ENCODE measurements at places on chromosomes 7 and 10. TPM values are rescaled to one million over a fixed set of nuclear protein-coding genes. Genes with fewer than 3 reads are reported as not detected.

- DNase-seq: no peak
These were observed 67.4 kb upstream of the LRRC4 start for GRCh38 chr7:128098629-128099028.

GRCh38 chr10:13984647-13985155 is 346.0 kb downstream of the FRMD4A start:
- no peak for DNase-seq

GRCh38 chr7:28316489-28316888 is 95.8 kb upstream of the CREB5 start:
- no peak for DNase-seq

DNA sequence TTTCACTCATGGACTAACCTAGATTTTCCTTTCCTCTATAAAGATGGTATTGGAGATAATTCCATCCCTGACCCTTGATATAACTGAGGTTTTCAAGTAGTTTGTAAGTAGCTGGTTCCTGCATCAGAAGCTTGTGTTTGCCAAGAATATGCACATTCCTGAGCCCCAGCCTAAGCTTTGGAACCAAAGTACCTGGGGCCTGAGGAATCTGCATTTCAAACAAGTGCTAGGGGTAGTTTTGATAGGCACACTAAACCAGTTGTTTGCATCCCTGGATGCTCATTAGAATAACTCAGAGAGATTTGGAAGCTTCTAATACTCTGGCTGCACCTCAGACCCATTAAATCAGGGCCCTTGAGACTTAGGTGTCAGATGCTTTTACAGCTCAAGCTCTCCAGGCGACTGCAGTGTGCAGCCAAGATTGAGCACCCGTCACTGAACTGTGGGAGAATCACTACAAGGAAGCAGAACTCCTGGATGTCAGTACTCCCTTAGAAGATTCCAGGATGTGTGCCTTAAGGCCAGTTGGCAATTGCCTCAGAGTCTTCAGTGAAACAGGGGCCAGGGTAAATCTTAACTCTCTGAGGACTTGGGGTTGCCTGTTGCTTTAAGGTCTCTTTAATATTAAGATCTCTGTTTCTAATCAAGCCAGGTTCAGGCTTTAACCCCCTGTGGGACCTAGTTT is 565.0 kb downstream of the REEP3 start:
- no peak for DNase-seq

DNA sequence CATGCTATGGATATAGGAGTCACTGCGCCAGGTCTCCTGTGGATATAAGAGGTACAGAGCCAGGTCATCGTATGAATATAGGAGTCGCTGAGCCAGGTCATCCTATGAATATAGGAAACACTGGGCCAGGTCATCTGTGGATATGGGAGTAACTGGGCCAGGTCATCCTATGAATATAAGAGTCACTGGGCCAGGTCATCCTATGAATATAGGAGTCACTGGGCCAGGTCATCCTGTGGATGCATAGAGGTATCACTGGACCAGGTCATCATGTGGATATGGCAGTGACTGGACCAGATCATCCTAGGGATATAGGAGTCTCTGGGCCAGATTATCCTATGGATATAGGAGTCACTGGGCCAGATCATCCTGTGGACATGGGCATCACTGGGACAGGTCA is 181.7 kb downstream of the DNAH11 start:
- no peak for DNase-seq

POLR2J2 gene
- 0.94 TPM for polyA plus RNA-seq

All from left renal pelvis (tissue), 4 donors.